NCI-H446 treated with DMSO at 0.1 percent for 48 hours (cell line): ENCODE measurements at places on chromosomes 4 and X.

DNA sequence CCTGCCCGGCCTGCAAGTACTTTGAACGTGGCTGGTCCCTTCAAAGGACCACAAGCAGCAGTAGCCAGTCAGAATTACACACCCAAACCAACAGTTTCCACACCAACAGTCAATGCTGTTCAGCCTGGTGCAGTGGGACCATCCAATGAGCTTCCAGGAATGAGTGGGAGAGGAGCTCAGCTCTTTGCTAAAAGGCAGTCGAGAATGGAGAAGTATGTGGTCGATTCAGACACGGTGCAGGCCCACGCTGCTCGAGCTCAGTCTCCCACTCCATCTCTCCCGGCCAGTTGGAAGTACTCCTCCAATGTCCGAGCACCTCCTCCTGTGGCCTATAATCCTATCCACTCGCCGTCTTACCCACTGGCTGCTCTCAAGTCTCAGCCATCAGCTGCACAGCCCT, 104.4 kb upstream of the MYOZ2 start:
- no peak for DNase-seq

DNA sequence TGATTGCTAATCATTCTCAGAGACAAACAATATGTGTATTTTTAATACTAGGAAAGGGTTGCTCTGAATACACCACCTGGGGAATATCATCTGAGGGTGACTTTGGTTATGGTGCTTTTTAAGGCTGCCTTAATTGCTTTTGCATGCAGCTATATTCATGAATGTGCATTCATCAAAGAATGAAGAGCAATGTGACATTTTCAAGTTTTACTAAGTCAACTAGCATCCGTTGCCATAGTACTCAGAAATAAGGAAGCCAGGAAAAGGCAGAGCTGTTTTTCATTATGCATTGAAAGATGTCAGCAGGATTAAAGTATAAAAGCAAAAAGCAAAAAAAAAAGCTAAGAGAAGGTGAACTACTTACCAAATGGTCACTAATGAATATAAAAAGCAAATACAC, 67.4 kb upstream of the PCDH18 start:
- no peak for DNase-seq

DNA sequence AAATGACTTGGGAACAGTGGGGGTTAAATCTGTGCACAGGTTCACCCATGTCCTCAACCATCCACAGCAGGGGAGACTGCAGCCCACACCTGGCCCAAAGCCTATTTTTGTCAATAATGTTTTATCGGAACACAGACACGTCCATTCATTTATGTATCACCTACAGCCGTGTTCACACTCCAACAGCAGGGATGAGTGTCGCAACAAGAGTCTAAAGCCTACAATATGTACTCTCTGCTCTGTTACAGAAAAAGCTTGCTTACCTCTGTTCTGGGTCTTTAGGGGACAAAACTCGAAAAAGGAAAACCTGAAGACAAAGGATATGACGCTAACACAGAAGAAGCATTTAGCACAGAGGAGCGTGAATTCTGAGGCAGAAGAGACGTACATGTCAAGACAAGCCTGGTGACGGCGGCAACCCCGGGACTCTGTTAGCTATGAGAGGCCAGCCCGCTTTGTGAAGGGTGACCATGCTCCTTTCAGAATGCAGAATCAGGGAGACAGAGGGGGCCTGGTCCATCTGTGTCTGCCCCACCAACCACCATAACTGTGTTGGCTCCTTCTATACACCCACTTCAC, 45.5 kb downstream of the AFAP1 start:
- no peak for DNase-seq

DNA sequence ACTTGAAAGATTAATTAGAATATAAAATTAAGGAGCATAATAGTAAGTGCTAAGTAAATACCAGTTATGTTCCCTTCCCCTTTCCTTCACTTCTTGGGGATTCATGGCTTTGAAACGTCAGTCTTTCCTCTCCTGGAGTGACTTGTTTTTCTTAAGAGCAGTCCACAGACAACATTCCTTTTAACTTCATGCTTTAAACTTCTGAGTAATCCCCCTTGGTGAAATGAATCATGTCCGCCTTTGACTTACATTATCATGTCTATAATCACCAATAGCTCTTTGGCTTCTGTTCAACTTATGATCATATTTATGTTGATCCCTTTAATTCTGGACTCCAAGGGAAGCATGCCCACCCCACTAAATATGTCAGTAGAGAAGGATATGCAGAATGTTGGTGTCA, 1012.1 kb upstream of the SLIT2 start:
- no peak for DNase-seq

- no peak for DNase-seq
These were observed 23.5 kb downstream of the AWAT2 start for GRCh38 chrX:70026112-70026850.

- DNase-seq, result no peak
These were observed 101.2 kb upstream of the DUSP21 start for GRCh38 chrX:44742480-44743155.

- DNase-seq, result no peak
These were observed 3.2 kb downstream of the KDR start for GRCh38 chr4:55122235-55122634.

DNA sequence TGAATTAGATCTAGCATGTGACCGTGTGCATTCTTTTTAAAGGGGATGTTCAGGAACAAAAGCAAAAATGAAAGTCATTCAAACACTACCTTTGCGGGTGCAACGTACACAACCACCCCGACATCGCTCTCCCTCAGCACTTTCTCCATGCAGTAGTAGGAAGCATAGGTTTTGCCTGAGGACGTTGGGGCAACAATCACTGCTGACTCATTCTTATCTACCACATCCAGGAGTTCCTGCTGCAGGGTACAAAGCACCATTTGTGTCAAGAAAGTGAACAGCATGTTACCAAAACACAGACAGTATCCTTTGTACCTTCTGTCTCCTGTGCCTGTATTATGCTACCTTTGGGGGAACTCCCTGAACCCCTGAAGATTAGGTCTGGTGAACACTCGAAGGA, 58.6 kb downstream of the DDX60L start:
- no peak for DNase-seq

GRCh38 chrX:12956704-12957534, 18.0 kb upstream of the TMSB4X start:
- no peak for DNase-seq

DNA sequence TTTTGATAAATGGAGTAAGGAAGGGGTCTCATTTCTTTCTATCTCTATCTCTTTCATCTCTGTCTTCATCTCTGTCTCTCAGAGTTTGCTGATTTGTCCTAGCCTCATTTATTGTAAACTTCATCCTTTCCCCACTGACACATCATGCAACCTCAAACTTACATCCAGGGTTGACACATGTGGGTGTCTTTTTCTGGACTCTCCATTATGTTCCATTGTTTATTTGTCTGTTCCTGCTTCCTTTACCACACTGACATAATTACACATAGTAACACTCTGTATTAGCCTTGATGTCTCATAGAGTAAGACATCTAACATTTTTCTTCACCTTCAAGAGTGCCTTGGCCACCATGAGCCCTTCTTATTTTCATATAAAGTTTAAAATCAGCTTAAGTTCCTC, 8.1 kb upstream of the SRD5A3 start:
- DNase-seq, result no peak

DNA sequence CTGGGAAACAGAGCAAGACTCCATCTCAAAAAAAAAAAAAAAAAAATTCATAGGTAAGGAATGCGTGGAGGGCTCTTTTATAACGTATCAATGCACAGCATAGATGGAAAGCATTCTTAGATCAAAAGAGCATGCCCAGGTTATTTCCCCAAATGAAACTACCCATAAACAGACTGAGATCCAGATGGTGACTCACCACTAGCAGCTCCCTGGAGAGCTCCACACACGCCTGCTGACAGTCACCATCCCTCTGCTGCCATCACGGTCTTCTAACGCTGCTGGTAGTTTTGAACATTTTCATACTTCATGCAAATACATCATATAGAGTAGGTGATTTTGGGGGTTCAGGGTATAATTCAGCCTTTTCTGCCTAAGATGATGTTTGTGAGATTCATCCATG, 136.9 kb downstream of the ASMT start:
- no peak for DNase-seq

GRCh38 chr4:66273110-66273509, 602.8 kb upstream of the EPHA5 start:
- DNase-seq, result no peak

- no peak for DNase-seq
These were observed 511 bp upstream of the DUSP21 start for GRCh38 chrX:44843318-44843702.

DNA sequence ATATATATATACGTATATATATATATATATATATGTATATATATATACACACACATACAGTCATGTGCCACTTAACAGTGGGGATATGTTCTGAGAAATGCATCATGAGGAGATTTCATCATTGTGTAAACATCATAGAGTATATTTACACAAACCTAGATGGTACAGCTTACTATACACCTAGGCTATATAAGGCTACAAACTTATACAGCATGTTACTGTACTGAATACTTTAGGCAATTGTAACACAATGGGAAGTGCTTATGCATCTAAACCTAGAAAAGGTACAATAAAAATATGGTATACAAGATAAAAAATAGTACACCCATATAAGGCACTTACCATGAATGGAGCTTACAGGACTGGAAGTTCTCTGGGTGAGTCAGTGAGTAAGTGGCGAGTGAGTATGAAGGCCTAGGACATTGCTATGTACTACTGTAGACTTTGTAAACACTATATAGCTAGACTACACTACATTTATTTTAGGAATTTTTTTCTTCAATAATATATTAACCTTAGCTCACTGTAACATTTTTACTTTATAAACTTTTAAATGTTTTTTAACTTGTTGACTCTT, 13.2 kb upstream of the CCSER1 start:
- no peak for DNase-seq

- DNase-seq, result no peak
These were observed 675.2 kb upstream of the INTU start for GRCh38 chr4:126957556-126957955.

DNA sequence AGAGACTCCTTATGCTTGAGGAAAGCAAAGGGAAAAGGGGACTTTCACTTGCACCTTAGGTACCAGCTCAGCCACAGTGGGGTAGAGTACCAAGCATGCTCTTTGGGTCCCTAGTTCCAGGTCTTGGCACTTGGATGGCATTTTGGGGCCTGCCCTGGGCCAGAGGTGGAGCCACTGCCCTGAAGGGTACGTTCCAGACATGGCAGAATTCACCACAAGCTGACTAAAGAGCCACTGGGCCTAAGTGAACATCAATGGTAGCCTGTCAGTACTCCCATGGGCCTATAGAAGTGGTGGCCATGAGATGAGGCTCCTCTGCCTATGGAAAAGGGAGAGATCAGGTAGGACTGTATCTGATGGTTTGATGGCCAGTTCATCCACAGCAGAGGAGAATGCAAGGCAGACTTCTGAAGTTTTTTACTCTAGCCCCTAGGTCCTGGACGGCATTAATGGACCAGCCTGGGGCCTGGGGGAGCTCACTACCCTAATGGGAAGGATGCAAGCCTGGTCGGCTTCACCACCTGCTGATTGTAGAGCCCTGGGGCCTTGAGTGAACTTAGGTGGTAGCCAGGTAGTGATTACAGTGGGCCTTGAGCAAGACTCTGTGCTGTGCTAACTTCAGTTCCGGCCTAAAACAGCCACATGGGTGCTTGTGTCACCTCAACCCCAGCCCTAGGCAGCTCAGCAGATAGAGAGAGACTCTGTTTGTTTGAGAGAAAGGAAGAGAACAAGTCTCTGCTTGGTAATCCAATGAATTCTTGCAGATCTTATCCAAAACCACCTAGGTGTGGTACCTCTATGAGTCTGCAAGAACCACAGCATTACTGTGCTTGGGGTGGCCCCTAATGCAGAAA, 19.8 kb upstream of the HSFX4 start:
- no peak for DNase-seq

DNA sequence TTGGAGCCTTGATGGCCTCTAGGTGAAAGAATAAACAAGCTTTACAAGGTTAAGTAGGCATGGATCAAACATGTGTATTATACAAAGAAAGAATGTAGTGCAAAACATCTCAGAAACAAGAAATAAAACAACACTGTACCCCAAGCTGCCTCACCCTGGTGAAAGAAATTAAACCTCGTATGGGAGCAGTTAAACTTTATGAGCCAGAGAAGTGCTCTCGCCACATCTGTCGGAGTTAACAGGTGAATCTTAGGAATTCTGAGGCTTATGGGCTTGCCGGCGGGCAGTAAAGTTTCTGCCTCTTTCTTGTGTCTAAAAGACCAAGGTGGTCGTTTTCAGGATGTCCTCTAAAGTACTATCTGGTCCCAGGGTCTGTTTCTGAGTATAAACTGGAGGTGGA, 34.0 kb upstream of the ARSH start:
- DNase-seq, result no peak

- no peak for DNase-seq
These were observed 1227.9 kb upstream of the PABPC4L start for GRCh38 chr4:135429528-135429927.

GRCh38 chr4:161702287-161702686, 461.5 kb downstream of the FSTL5 start:
- DNase-seq, result no peak

- no peak for DNase-seq
These were observed 26.4 kb downstream of the ANAPC10 start for GRCh38 chr4:145071560-145071959.

DNA sequence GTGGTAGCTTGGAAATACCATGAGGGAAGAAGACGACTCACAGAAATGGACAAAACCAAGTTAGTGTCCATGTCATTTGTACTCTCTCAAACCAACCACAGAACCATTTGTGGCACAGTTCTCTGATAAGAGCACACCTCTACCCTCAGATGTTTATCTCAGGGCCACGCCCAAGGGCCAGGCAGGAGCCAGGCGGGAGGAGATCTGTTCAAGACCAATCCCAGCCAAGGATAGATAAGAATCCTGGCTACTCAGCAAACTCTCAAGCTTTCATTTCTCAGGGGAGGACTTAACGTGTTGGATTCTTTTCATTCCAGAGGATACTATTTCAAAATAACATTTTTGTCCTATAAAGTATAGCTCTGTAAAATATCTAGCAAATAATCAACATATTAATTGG, 95.0 kb downstream of the NYX start:
- DNase-seq, result no peak

DNA sequence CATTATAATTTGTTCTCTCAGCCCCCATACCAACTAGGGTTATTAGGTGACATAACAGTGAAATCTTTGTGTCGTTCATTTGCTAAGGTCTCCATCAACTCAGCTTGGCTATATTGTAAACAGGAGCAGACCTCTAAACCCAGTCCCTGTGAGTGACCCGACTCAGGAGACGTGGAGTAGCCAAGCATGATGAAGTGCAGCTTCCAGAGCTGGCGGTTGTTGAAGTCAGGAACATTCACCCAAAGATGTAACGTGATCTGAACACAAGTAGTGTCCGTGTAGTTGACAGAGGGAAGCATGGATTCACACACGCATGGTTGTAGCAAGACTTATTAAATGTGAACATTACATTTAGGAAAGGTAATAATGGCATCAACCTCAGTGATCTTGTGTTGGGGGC, 102.3 kb downstream of the FAM193A start:
- DNase-seq, result no peak

- DNase-seq, result no peak
These were observed 33.2 kb downstream of the WDR1 start for GRCh38 chr4:10083331-10083771.

- no peak for DNase-seq
These were observed 32.7 kb downstream of the MFAP3L start for GRCh38 chr4:169993531-169993930.
